ENCODE measurements at places on chromosomes 11 and 22. TPM values are rescaled to one million over a fixed set of nuclear protein-coding genes. Genes with fewer than 3 reads are reported as not detected.

The SMC1B gene
- not detected for total RNA-seq

The KIAA1671 gene
- total RNA-seq: under 0.01 TPM

The BACE1 gene
- total RNA-seq: 22.9 TPM

The MS4A6A gene
- total RNA-seq: not detected

The TMEM191B gene
- total RNA-seq: not detected

The APOA5 gene
- not detected for total RNA-seq

The CCDC116 gene
- 0.26 TPM for total RNA-seq

The CASP1 gene
- total RNA-seq: 74.3 TPM

The PIWIL4 gene
- total RNA-seq: 5.1 TPM

All from bronchial smooth muscle cell (primary cell).